ENCODE measurements at places on chromosomes 1 and 21.

DNA sequence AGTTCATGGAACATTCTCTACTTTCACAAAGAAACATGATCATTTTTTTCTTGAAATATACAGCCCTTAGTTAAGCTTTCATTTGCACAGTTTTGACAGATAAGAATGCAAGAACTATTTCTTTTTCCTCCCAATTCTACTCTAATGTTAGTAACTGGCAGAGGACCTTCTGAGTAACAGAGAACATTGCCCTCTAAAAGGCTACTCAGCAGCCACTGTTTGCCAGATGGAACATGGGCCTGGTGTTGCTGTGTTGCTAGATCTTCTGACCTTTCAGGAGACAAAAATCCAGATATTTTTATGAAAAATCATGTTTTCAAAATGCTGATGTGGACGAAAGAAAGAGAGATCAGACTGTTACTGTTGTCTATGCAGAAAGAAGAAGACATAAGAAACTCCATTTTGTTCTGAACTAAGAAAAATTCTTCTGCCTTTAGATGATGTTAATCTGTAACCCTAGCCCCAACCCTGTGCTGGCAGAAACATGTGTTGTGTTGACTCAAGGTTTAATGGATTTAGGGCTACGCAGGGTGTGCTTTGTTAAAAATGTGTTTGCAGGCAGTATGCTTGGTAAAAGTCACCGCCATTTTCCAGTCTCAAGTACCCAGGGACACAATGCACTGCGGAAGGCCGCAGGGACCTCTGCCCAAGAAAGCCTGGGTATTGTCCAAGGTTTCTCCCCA is 2.9 kb upstream of the PRDX6 start:
- no peak for DNase-seq

- DNase-seq: no peak
Measured at GRCh38 chr1:231757101-231757404, 130.5 kb downstream of the DISC1 start.

DNA sequence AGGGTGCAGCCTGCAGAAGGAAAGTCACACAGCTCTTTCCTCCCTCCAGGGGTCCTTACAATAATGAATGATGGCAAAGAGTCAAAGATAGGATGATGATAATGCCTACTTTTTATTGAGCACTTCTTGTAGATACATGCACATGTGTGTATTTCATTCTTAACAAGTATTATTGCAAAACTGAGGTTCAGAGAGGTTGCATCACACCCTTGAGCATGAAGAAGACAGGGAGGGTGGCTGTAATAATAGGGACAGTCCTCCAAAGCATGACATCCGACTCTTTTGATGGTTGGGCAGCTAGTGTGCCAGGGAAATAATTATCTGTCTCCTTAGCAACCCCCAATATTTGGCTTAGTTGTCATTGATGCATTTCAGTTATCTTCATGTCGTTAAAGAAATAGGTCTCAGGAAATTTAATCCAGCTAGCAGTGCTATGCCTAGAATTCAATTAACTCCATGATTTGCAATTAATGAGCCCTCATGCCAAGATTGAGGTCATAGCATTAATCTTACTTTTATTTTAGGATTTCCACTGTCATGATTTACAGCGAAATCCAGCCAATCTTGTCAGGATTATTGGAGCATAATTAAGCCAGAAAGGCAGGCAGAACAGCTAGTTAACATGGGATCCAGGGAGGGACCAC is 35.0 kb downstream of the DNAJC6 start:
- no peak for DNase-seq

- no peak for DNase-seq
Measured at GRCh38 chr1:231694465-231695077, 68.0 kb downstream of the DISC1 start.

DNA sequence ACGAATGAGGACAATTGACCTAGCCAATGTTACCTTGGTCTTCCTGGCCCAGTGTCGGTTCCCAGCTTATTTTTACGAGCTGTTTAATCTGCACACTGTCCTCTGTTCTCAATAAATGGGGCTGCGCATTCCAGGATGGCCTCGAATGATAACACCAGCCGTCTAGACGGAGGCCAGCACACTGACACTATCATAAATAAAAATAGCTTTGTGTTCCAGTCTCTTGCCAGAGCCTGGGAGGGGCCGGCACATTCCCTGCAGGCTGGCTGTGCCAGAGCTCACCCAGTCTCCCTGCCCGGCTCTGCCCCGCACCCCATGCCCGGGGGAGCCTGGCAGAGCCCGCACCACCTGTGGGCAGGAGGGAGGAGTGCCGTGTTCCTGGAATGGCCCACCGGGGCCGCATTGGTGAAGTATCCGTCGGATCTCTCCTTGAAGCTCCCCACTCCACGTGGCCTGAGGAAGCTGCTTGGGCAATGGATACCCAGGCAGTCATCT is 92.1 kb downstream of the SPSB1 start:
- DNase-seq: no peak

DNA sequence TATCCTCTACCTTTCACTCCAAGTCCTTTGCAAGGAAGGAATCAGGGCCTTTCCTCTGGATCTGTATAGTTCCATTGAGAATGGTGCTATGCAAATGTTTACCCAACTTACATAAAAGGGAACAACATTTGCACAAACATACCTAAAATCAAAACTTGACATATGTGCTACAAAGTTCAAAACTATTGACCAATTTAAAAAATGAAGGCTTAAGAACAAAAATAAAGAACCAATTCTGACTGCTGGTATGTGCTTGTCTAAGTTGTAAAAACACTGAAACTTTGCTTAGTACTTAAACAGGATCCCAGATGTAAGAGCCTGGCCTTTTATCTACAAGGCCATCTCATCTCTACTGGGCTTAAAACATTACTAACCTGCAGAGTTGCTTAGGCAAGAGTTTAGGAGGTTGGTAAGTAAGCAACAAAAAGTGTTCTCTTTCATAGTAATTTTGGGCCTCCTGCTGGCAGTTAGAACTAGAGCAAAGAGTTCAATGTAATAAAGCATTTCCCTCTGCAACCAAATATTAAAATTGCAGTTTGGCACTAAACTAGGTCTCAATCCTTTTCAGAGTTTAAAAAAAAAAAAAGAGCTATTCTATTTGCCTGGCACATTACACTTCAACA is 2.0 kb downstream of the SCMH1 start:
- peak; percentile 32 for DNase-seq

GRCh38 chr21:38039841-38040240 is 123.6 kb upstream of the KCNJ6 start:
- DNase-seq: no peak

Data from NCI-H1694 (cell line).